ENCODE measurements at places on chromosomes 3 and 15.

DNA sequence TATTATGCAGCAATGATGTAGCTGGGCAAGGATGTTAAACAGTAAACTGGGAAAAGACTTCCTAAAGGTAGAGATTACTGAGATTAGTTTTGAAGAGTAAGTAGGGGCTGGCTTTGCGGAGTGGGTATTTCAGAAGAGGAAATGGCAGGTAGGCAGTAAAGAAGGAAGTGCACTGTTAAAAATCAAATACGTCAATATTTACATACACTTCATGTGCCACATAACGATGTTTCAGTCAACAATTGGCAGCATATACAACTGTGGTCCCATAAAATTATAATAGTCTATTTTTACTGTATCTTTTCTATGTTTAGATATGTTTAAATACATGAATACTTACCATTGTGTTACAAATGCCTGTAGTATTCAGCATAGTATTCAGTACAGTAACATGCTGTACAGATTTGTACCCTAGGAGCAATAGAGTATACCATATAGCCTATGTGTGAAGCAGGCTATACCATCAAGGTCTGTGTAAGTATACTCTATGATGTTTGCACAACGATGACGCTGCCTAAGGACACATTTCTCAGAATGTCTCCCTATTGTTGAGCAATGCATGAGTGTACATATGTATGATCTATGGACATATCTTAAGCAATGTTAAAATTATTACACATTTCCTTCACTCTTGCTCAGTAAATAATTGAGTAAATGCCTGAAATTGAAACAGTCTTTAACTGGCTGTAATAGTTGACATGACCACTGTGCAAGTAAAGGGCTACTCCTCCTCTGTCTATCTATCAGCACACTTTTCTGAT lies 196.7 kb downstream of the ISL2 start:
- DNase-seq: no peak

DNA sequence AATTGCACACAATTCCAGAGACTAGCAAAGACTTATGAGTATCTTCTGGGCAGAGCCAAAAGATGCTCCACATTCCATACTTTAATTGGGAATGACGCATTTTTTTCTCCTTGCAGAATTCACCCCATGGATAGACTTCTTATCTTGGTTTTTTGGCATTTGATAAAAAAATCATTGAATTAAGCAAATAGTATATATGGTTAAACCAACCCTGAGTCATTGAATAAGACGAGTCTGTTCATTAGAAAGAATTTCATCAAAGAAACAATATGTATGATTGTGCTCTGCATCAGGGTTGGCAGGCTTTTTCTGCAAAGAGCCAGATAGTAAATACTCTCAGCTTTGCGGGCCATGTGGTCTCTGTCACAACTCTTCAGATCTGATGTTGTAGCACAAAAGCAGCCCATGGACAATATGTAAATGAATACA lies 9.2 kb upstream of the PDZRN3 start:
- no peak for DNase-seq

GRCh38 chr15:48759921-48760320 lies 50.9 kb downstream of the CEP152 start:
- no peak for DNase-seq

DNA sequence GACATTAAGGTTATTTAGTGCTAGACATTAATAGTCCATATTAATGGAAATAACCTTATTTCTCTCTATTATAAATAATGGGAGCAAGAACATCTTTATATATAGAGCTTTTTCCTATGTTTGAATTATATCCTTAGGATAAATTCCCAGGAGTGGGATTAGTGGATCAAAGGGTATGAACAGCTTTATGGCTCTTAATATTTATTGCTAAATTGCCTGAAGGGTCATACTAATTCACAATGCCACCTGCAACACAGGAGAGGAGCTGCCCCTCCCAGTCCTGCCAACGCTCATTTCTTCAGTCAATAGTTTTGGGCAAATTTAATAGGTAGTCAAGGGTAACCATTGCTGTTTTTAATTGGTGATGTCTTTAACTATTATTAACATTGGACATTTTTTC lies 48.9 kb upstream of the POLR2M start:
- no peak for DNase-seq

GRCh38 chr15:74421302-74422245 lies 12.2 kb downstream of the SEMA7A start:
- no peak for DNase-seq

GRCh38 chr3:146169891-146170290 lies 8.9 kb upstream of the PLOD2 start:
- DNase-seq: no peak

DNA sequence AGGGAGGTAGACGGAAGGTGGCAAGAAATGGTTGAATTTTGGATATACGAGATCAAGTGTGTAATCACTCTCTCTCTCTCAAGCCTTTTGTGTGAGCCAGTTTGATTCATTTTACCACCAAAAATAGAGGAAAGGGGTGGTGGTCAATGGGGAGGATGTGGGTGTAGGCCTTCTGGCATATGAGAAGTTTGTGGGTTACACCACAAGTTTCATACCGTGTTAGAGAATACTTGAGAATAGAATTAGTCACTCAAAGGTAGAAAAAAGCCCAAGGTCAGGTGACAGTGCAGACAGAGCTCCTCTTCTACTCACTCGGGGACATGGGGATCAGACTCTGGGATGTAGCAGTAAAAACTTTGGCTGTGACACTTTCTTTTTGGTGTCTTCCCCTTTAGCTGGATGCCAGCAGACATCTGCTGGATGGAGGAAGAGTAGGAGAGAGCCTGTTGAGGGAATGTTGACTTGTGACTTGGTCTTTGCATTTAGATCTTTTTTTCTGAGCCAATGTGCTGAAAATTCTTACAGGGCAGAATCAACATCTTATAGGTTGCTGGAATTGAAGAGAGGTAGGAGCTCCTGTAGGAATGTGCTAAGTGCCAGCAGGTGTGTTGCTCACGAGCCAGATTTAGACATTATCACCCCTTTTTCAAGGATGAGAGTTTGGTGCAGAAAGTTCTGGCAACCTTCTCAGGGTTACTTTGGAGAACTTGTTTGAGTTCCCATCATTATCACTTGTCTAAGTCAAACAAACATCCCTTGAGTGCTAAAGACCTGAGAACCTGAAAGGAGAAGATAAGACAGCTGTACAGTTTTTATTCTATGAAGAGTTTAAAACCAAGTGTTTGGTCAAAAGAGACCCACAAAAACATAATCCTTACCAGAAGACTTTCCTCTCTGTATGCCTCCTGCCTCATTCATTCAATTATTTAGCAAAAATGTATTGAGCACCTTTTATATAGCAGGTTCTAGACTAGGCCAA lies 43.9 kb upstream of the RYK start:
- DNase-seq: peak; percentile 11
